Stimulated activated naive CD8-positive, alpha-beta T cell treated with anti-CD3 and anti-CD28 coated beads, Interleukin-15, amount 100 ng/mL, for 72 hours (primary cell): ENCODE measurements at places on chromosomes 2 and 18.

DNA sequence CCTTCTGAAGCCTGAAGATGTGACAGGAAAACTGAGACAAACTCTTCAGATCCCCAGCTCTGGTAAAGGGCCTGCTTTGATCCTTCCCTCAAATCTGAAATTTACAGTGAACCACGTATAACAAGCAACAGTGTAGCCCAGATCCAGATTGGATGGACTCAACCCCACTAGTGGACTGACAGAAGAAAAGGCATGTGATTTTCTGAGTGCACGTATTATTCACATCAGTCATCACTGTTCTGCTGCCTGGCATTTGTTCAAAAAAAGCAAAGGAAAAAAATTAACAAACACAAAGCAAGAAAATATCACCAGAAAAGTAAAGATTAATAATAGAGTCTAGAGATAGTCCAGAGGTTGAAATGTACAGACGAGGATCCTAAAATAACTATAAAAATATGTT lies 87.6 kb downstream of the CYRIA start:
- no peak for DNase-seq

- DNase-seq = no peak
Observed at GRCh38 chr2:98484121-98484557, 39.5 kb downstream of the INPP4A start.

DNA sequence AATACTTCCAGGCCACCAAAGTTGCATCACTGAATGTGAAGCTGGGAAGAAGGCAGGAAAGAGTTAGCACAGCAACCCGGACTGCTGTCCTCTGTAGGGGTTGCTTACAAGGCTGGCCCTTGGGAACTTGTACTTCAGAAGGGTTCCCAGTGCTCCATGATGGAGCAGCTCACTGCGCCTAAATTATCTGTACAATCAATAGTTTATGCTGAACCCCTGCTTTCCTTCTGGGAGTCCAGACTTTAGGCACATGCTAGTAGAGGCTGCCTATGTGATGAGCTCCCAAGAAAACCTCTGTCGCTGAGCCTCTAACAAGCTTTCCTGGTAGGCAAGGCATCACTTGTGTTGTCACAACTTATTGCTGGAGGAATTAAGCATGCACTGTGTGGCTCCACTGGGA lies 34.3 kb downstream of the XDH start:
- DNase-seq = no peak

DNA sequence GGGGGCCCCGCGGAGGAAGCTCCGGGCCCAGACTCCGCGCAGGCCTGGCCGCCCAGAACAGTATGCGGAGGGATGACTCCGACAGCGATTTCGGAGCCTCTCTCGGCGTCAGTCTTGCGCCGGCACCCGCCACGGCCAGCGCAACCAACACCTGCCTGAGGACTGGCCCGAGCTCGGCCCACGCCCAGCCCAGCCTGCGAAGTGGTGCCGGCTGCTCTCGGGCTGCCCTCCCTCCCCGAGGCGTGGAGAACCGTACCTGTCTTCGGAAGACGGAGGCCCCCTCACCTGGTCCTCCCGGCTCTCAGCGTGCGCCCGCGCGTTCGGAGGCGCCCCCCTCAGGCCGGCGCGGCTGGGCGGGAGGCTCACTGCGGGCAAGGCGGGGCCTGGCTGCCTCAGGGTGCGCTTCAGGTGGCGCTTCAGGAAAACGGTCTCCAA lies at the start of gene M1AP:
Gene M1AP, minus strand, starts transcription at position 322 of the 435 bp plus-strand sequence. CDS start 8,055 bp downstream, outside the sequence.
- peak; percentile 15 for DNase-seq
